ENCODE measurements at places on chromosomes 6 and 20. TPM values are rescaled to one million over a fixed set of nuclear protein-coding genes. Genes with fewer than 3 reads are reported as not detected.

The MATN4 gene
- total RNA-seq: 0.11 TPM

The POU5F1 gene
- total RNA-seq: not detected

The KIAA1755 gene
- total RNA-seq: 0.66 TPM

The PLN gene
- total RNA-seq: 0.11 TPM

The KCNK16 gene
- not detected for total RNA-seq

The GTF2H4 gene
- 13.1 TPM for total RNA-seq

The UCKL1 gene
- 22.4 TPM for total RNA-seq

The DDX43 gene
- 2.7 TPM for total RNA-seq

The LY6G6D gene
- total RNA-seq: not detected

The CRIP3 gene
- not detected for total RNA-seq

The PLA2G7 gene
- total RNA-seq: not detected

The IFT52 gene
- total RNA-seq: 36.5 TPM

The PPP1R3G gene
- total RNA-seq: 2.9 TPM

The TSPO2 gene
- total RNA-seq: not detected

The XKR7 gene
- total RNA-seq: not detected

The BTN1A1 gene
- not detected for total RNA-seq

The PGC gene
- total RNA-seq: not detected

The TAAR2 gene
- total RNA-seq: not detected

The ADGRF1 gene
- not detected for total RNA-seq

The RAET1L gene
- not detected for total RNA-seq

The UBD gene
- total RNA-seq: not detected

The PPARD gene
- total RNA-seq: 15.5 TPM

The C6orf132 gene
- total RNA-seq: 1.5 TPM

The LYRM4 gene
- total RNA-seq: 14.4 TPM

The PRPF6 gene
- 65.7 TPM for total RNA-seq

The RAB44 gene
- total RNA-seq: not detected

The IL20RA gene
- 0.50 TPM for total RNA-seq

The GLP1R gene
- not detected for total RNA-seq

The RIMS4 gene
- total RNA-seq: not detected

The SAMD10 gene
- 0.87 TPM for total RNA-seq

The TFAP2C gene
- 9.5 TPM for total RNA-seq

The FILIP1 gene
- 0.62 TPM for total RNA-seq

The SRSF12 gene
- total RNA-seq: 0.11 TPM

The NFATC2 gene
- total RNA-seq: not detected

The HDGFL1 gene
- not detected for total RNA-seq

All from uterine smooth muscle cell (primary cell).